T-helper 17 cell (primary cell): ENCODE measurements at places on chromosomes 6 and 20. TPM values are rescaled to one million over a fixed set of nuclear protein-coding genes. Genes with fewer than 3 reads are reported as not detected.
A peak's percentile ranks its signal among the peaks of the same experiment; 100 is the strongest.

The HMGCLL1 gene
- total RNA-seq: not detected

The PET117 gene
- total RNA-seq: 10.5 TPM

The STAU1 gene
- 62.5 TPM for total RNA-seq

The OR2B6 gene
- 0.50 TPM for total RNA-seq

The SEC23B gene
- total RNA-seq: 56.0 TPM

The NMBR gene
- total RNA-seq: not detected

The EEF1E1 gene
- 11.7 TPM for total RNA-seq

The SLC22A2 gene
- total RNA-seq: not detected

The PRICKLE4 gene
- total RNA-seq: not detected

- H3K36me3 ChIP-seq: peaks cover 3% of the 10 kb centered on the region
- DNase-seq: no peak
- peak overlapping the region; percentile 98 for H3K4me3 ChIP-seq
- H3K27ac ChIP-seq: peak overlapping the region; percentile 93
- no peaks in the 10 kb centered on the region for H3K27me3 ChIP-seq
Observed at GRCh38 chr6:83192456-83192855, 609 bp downstream of the PGM3 start.

DNA sequence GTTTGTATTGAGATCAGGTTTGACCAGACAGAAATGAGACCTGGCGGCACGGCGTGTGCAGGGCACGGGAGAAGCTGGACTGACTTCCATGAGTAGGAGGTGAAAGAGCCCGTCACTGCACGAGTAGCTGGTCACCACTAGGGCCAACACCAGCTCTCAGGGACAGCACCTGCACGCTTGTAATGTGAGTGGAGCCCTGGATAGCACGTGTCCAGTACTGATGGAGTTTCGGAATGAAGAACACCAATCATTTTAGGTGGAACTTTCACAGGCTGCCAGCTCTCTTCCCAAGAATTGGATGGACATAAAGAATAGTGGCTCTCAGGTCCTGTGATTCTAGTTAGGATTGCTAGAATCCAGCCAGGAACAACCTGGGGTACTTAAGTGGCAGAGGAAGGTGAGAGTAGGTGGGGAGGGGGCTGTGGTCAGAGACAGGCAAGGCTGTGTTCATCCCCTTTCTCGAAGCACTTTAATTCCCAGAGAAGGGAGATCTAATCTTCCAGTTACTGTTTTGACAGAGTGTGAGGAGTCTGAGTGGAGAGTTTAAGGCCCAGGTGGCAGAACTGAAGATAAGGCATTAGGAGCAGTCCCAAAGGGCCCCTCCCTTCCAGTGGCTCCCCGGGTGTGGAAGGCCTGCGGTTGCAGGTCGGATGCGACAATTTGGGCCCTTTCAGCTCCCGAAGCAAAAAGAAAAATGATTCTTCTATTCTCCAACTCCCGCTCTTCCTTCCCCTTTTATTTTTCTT is 314.8 kb downstream of the QKI start:
- peaks cover 11% of the 10 kb centered on the region for H3K27me3 ChIP-seq
- DNase-seq: no peak
- no peaks in the 10 kb centered on the region for H3K36me3 ChIP-seq
- peak overlapping the region; percentile 19 for H3K27ac ChIP-seq

GRCh38 chr6:168247443-168248147 is 72.0 kb downstream of the DACT2 start:
- DNase-seq: no peak
- no peak overlapping the region for H3K27ac ChIP-seq
- peaks cover 33% of the 10 kb centered on the region for H3K27me3 ChIP-seq
- H3K4me3 ChIP-seq: no peak overlapping the region
- no peaks in the 10 kb centered on the region for H3K4me1 ChIP-seq
- peaks cover 2% of the 10 kb centered on the region for H3K36me3 ChIP-seq

- no peak overlapping the region for H3K27ac ChIP-seq
- H3K4me3 ChIP-seq: no peak overlapping the region
- DNase-seq: no peak
- no peaks in the 10 kb centered on the region for H3K36me3 ChIP-seq
- H3K27me3 ChIP-seq: no peaks in the 10 kb centered on the region
- no peaks in the 10 kb centered on the region for H3K4me1 ChIP-seq
Observed at GRCh38 chr20:12659942-12660341, 348.8 kb upstream of the SPTLC3 start.

GRCh38 chr6:137389150-137389704 is 105.0 kb downstream of the OLIG3 start:
- H3K27ac ChIP-seq: peak overlapping the region; percentile 98
- peaks cover 4% of the 10 kb centered on the region for H3K36me3 ChIP-seq
- peaks cover 44% of the 10 kb centered on the region for H3K4me1 ChIP-seq

- H3K27me3 ChIP-seq: no peaks in the 10 kb centered on the region
- no peak overlapping the region for H3K27ac ChIP-seq
- peaks cover 2% of the 10 kb centered on the region for H3K36me3 ChIP-seq
- no peak for DNase-seq
- H3K4me1 ChIP-seq: peaks cover 18% of the 10 kb centered on the region
Observed at GRCh38 chr6:106272287-106272686, 53.3 kb downstream of the ATG5 start.

- H3K36me3 ChIP-seq: peaks cover 11% of the 10 kb centered on the region
- DNase-seq: no peak
- no peak overlapping the region for H3K4me3 ChIP-seq
- peaks cover 18% of the 10 kb centered on the region for H3K4me1 ChIP-seq
Observed at GRCh38 chr20:35077872-35078271, 14.7 kb downstream of the TRPC4AP start.

DNA sequence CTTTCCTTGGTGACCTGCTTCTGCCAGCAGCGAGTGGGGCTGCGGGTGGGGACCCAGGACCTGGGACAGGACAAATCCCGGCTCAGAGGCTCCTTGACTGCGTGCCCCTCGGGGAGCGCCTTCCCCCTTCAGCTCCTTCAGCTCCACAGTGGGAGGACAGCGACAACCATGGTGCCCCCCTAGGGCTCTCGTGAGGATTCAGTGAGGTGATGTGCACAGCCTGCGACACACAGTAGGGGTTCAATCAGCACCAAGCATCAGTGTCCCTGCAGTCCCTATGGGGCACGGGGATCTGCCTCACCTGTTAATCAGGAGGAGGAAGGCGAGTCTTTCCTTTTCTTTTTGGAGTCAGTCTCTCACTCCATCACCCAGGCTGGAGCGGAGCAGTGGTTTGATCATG is 209.2 kb downstream of the PREX1 start:
- H3K36me3 ChIP-seq: no peaks in the 10 kb centered on the region
- H3K27ac ChIP-seq: no peak overlapping the region
- no peaks in the 10 kb centered on the region for H3K27me3 ChIP-seq
- no peak overlapping the region for H3K4me3 ChIP-seq
- no peak for DNase-seq

DNA sequence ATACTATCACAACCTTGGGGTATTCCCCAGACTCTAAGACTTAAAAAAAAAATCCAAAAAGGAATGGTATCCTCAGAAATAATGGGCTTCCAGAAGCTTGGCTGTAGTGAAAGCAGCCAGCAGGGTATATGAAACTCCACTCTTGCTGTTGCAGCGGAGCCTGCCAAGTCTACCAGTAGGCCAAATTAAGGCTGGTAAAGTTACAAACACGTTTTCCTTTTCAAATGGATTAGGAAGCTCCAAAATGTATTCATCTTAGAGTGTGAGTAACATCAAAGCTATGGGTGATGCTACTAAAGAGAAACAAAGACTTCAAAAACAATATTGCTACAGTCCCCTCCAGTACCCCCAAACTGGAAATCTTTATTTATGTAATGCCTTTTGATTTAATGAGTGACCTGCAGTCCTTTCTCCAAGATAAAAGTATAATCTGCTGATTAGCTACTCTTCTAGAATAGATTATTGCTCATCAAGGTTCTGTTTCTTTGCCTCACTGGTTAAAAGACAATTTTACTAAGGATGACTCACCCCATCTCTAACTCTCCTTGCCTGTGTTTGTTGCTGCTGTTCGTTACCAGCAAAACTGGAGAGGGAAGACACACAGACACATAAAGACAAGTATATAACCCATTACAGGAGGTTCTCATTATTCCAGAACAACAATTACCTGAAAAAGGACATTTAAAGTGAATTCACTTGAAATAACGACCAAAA is 84.9 kb downstream of the BTBD9 start:
- no peaks in the 10 kb centered on the region for H3K36me3 ChIP-seq
- no peaks in the 10 kb centered on the region for H3K27me3 ChIP-seq
- no peak overlapping the region for H3K4me3 ChIP-seq
- H3K4me1 ChIP-seq: peaks cover 10% of the 10 kb centered on the region

GRCh38 chr20:63035603-63036185 is 28.9 kb upstream of the BHLHE23 start:
- no peaks in the 10 kb centered on the region for H3K36me3 ChIP-seq
- H3K27me3 ChIP-seq: peaks cover 46% of the 10 kb centered on the region
- H3K27ac ChIP-seq: peak overlapping the region; percentile 43
- H3K4me3 ChIP-seq: no peak overlapping the region
- peaks cover 5% of the 10 kb centered on the region for H3K4me1 ChIP-seq

DNA sequence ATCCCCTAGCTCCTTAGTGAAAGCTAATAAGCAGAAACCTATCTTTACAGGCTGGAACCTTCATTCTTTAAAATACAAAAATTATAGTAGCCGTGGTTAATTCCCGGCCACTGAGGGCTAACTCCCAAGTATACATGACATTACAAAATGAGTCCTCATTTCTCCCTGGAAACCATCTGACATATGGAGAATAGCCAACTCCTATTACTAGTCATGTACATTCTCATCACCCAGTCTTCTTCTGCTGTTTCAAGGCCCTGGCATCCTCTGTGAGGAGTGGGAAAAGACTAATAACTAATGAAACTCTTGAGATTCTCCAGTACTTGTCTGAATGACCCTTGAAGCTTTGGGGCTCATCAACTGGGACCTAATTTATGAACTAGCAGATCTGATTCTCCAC is 30.2 kb downstream of the CSNK2A1 start:
- peaks cover 56% of the 10 kb centered on the region for H3K4me1 ChIP-seq
- H3K27me3 ChIP-seq: no peaks in the 10 kb centered on the region
- no peak overlapping the region for H3K4me3 ChIP-seq

DNA sequence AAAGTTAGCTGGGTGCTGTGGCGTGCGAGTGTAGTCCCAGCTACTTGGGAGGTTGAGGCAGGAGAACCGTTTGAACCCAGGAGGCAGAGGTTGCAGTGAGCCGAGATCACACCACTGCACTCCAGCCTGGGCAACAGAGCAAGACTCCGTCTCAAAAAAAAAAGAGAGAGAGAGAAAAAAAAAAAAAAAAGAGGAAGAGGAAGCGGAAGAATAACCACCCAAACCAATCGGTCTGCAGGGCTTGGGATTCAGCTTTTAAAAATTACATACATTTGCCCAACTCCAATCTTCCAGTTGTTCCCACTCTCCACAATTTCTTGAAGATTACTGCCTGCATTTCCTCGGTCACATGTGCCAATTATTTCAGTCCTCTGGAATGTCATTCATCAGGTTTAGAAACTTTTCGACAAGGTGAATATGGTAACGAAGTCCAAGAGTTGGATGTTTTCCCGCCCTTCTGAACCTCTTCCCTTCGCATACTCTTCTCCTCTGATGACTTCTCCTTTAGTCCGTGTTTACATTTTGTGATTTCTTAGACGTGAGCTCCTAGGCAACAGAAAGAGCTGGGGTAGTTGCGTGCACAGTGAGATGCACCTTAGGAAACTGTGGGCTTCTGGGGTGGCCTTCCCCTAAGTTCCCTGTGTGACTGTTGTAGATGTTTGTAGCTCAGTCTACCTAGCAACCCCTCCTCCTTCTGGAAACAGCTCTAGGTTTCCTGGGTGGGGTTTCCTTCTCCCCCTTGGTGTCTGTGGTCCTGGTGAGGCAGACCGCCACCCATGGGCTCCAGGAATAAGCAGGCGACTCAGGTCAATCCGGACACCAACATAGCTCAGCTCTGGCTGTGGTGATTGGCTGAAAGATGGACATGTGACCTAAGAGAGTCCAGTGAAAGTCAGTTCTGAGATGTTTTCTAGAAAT is 63.0 kb upstream of the NCOA3 start:
- no peaks in the 10 kb centered on the region for H3K36me3 ChIP-seq
- no peaks in the 10 kb centered on the region for H3K27me3 ChIP-seq
- H3K4me1 ChIP-seq: peaks cover 6% of the 10 kb centered on the region
- no peak for DNase-seq

DNA sequence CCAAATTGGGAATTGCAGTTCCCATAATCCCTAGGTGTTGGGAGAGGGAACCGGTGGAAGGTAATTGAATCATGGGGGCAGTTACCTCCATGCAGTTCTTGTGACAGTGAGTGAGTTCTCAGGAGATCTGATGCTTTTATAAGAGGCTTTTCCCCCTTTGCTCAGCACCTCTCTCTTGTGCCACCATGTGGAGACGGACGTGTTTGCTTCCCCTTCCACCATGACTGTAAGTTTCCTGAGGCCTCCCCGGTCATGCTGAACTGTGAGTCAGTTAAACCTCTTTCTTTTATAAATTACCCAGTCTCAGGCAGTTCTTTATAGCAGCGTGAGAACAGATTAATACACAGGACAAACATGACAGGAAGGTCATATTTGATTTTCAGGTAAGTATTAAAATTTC is 25.3 kb upstream of the HECA start:
- DNase-seq: no peak
- H3K27ac ChIP-seq: peak overlapping the region; percentile 77
- no peak overlapping the region for H3K4me3 ChIP-seq

DNA sequence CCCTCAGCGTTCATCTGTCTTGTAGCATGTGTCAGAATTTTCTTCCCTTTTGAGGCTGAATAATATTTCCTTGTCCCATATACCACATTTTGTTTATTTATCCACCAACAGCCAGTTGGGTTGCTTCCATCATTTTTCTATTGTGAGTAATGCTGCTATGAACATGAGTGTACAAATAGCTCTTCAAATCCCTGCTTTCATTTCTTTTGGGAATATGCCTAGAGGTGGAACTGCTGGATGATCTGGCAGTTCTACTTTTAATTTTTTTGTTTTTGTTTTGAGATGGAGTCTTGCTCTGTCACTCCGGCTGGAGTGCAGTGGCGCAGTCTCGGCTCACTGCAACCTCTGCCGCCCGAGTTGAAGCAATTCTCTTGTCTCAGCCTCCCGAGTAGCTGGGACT is 64.7 kb downstream of the SASH1 start:
- H3K27me3 ChIP-seq: peaks cover 25% of the 10 kb centered on the region
- H3K4me3 ChIP-seq: peak overlapping the region; percentile 3
- H3K27ac ChIP-seq: no peak overlapping the region
- peaks cover 2% of the 10 kb centered on the region for H3K4me1 ChIP-seq
- peaks cover 2% of the 10 kb centered on the region for H3K36me3 ChIP-seq

DNA sequence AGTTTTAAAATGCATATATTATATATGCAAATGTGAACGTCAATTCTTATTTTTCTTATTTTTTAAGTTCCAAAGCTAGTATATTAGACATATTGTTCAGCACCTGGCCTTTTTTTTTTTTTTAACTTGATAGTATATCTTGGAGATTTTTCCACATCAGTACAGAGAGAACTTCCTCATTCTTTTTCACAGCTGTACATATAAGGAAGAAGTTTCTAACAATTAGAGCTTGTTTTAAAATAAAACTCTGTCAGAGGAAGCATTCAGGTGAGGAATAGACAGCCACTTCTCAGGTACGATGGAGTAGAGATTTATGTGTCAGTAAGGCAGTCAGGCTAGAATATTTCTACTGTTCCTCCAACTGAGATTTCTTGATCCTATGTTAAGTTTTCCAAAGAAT is 233.1 kb upstream of the SUPT3H start:
- no peak overlapping the region for H3K27ac ChIP-seq
- no peak for DNase-seq
- H3K4me3 ChIP-seq: no peak overlapping the region
- peaks cover 2% of the 10 kb centered on the region for H3K36me3 ChIP-seq
- H3K27me3 ChIP-seq: no peaks in the 10 kb centered on the region

GRCh38 chr6:148288541-148288940 is 54.1 kb upstream of the SASH1 start:
- H3K36me3 ChIP-seq: no peaks in the 10 kb centered on the region
- H3K27ac ChIP-seq: no peak overlapping the region
- no peaks in the 10 kb centered on the region for H3K4me1 ChIP-seq
